ENCODE measurements at places on chromosomes 3 and 15. TPM values are rescaled to one million over a fixed set of nuclear protein-coding genes. Genes with fewer than 3 reads are reported as not detected.

- H3K27ac ChIP-seq, result no peak overlapping the region
- H3K27me3 ChIP-seq, result no peaks in the 10 kb centered on the region
- H3K4me3 ChIP-seq, result no peak overlapping the region
- DNase-seq, result no peak
- no peaks in the 10 kb centered on the region for H3K36me3 ChIP-seq
Observed at GRCh38 chr15:66733976-66734375, 31.9 kb downstream of the SMAD6 start.

The FGD5 gene
- total RNA-seq, result 5.0 TPM

The STRC gene
- not detected for total RNA-seq

The RHCG gene
- total RNA-seq, result not detected

GRCh38 chr3:195769551-195769950 is 42.2 kb downstream of the MUC4 start:
- H3K27ac ChIP-seq, result no peak overlapping the region
- DNase-seq, result no peak
- no peak overlapping the region for H3K4me3 ChIP-seq
- no peaks in the 10 kb centered on the region for H3K4me1 ChIP-seq
- H3K27me3 ChIP-seq, result no peaks in the 10 kb centered on the region
- H3K36me3 ChIP-seq, result no peaks in the 10 kb centered on the region

DNA sequence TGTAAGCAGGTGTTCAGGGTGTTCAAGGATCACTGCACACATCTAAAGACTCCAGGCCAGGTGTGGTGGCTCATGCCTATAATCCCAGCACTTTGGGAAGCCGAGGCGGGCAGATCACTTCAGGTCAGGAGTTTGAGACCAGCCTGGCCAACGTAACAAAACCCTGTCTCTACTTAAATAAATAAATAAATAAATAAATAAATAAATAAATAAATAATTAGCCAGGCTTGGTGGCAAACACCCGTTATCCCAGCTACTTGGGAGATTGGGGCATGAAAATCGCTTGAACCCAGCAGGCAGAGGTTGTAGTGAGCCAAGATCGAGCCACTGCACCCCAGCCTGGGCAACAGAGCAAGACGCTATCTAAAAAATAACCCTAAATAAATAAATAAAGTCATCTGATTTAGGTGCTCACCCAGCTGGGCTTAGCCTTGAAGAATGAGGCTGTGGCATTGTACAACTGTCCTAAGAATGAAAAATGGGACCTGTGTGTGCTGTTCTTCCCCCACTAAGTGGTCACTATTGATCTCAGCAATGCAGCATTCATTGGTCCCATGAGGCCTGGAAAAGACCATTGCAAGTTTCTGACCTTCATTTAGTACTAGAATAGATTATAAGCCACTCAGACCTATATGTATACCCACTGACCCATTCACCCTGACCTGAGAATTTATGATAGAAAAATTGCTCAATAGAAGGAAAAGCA is 82.8 kb upstream of the ABHD17C start:
- H3K27me3 ChIP-seq, result no peaks in the 10 kb centered on the region
- no peaks in the 10 kb centered on the region for H3K36me3 ChIP-seq
- no peak overlapping the region for H3K4me3 ChIP-seq
- no peaks in the 10 kb centered on the region for H3K4me1 ChIP-seq
- H3K27ac ChIP-seq, result no peak overlapping the region
- DNase-seq, result no peak

GRCh38 chr3:10557781-10558373 is 52.5 kb upstream of the ATP2B2 start:
- H3K27me3 ChIP-seq, result no peaks in the 10 kb centered on the region
- H3K4me3 ChIP-seq, result no peak overlapping the region
- H3K36me3 ChIP-seq, result no peaks in the 10 kb centered on the region
- H3K4me1 ChIP-seq, result peaks cover 39% of the 10 kb centered on the region

The PIERCE2 gene
- 5.1 TPM for total RNA-seq

DNA sequence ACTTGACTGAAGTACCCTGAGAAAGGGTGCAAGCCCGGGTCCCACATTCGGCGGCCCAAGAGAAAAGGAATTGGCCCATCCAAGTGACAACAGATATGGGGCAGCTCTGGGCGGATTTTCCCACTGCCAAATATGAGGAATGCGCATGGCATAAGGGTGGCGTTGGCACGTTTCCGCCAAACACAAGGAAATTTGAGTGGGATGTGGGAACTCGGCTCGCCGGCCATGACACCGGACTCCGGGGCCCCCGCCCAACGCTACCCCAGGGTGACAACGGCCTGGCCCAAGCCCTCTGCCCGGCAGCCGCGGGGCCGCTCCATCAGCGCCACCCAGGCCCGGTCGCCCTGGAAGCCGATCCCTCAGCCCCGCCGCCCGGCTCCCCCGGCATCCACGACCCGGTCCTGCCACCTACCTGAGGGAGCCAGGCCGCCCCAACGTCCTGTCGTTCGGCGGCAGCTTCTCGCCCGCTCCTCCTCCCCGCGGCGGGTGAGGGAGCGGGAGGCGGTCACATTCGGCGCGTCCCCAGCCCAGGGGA is 449 bp downstream of the RAF1 start:
- peak; percentile 81 for DNase-seq
- no peaks in the 10 kb centered on the region for H3K27me3 ChIP-seq
- H3K4me3 ChIP-seq, result peak overlapping the region; percentile 100
- H3K36me3 ChIP-seq, result no peaks in the 10 kb centered on the region
- peak overlapping the region; percentile 100 for H3K27ac ChIP-seq

All from gastrocnemius medialis (tissue), 4 donors.